ENCODE measurements at places on chromosomes 6 and 20. TPM values are rescaled to one million over a fixed set of nuclear protein-coding genes. Genes with fewer than 3 reads are reported as not detected.

GRCh38 chr6:56684342-56685101 lies 41.8 kb upstream of the DST start:
- H3K4me3 ChIP-seq = no peak overlapping the region
- peaks cover 8% of the 10 kb centered on the region for H3K27me3 ChIP-seq
- no peaks in the 10 kb centered on the region for H3K4me1 ChIP-seq
- no peaks in the 10 kb centered on the region for H3K36me3 ChIP-seq
- no peak for DNase-seq
- H3K27ac ChIP-seq = no peak overlapping the region

DNA sequence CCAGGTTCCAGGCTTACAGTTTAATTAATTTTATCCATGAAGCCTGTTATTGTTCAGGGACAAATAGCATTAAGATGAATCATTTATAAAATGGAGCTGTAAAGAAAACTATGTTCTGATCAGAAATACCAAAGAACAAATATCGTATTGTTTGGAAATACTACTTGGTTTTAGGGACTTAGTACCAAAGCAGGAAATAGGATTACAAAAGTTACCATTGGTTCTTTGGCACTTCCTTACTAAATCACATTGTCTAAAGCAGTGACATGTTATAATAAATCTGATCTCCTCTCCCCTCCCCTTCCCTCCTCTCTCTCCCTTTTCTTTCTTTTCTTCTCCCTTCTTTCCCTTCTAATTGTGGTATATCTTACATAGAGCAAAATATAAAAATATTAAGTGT lies 29.6 kb downstream of the CRYBG1 start:
- H3K4me3 ChIP-seq = no peak overlapping the region
- no peak for DNase-seq
- H3K4me1 ChIP-seq = no peaks in the 10 kb centered on the region
- no peak overlapping the region for H3K27ac ChIP-seq

DNA sequence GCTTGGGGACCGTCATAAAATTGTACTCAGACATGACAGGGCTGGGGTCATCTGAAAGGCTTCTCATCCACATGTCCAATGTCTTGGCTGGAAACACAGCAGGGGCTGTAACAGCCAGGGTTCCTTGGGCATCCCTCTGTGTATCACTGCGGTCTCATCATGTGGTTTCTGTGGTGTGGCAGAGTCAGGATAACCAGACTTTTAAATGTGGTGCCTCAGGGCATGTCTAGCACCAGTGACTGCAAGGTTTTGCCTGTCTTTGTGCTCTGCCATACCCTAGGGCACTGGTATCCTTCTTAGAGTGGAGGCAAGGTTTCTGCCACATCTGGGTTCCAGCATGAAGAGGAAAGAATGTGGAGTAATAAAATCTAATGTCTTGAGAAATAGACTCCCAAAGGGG lies 124.2 kb downstream of the PLEKHG1 start:
- no peak for DNase-seq
- no peak overlapping the region for H3K27ac ChIP-seq
- peaks cover 18% of the 10 kb centered on the region for H3K27me3 ChIP-seq

DNA sequence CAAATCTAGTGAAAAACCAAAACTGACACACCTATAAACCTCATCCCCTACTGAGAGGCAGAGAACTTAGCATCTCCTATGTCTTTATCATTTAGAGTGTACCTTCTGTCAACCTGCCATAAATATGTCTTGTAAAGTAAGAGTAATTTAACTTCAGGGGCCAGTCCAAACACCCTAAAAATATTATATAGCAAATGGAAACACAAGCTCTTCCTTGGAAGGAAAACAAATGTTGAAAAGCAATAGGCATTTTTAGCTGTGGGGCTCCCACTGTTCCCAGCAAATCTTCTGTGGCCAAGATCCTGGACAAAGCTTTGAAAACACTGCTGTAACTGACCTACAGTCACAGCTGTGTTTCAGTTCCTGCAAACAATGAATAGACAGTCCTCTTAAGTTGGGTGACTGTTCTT lies 140.0 kb upstream of the RNF217 start:
- no peaks in the 10 kb centered on the region for H3K4me1 ChIP-seq
- DNase-seq = no peak
- no peak overlapping the region for H3K4me3 ChIP-seq
- H3K27me3 ChIP-seq = no peaks in the 10 kb centered on the region
- H3K27ac ChIP-seq = no peak overlapping the region
- no peaks in the 10 kb centered on the region for H3K36me3 ChIP-seq

DNA sequence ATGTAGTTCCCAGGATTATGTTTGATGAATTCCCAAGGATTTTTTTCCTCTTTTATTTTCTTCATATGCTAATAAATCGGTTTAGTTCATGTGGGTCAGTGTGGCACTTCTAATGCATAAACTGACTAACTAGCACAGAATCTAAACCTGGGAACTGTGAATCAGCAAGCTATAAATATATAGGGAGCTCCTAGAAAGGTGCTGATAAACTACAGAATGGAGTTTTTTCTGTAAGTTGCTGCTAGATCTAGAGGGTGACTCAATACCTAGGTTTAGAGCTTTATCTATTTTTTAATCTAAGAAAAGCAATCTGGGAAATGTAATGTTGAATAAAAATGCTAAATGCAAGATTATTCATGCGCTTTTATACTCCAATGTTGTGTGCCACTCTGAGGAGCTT lies 118.8 kb upstream of the PTCHD4 start:
- no peak overlapping the region for H3K4me3 ChIP-seq
- DNase-seq = no peak
- no peaks in the 10 kb centered on the region for H3K36me3 ChIP-seq
- H3K27ac ChIP-seq = no peak overlapping the region
- no peaks in the 10 kb centered on the region for H3K27me3 ChIP-seq
- H3K4me1 ChIP-seq = no peaks in the 10 kb centered on the region

- no peaks in the 10 kb centered on the region for H3K36me3 ChIP-seq
- H3K27ac ChIP-seq = no peak overlapping the region
- H3K4me3 ChIP-seq = no peak overlapping the region
- no peak for DNase-seq
- H3K4me1 ChIP-seq = no peaks in the 10 kb centered on the region
These were observed 1.1 kb upstream of the BMP2 start for GRCh38 chr20:6766433-6766832.

DNA sequence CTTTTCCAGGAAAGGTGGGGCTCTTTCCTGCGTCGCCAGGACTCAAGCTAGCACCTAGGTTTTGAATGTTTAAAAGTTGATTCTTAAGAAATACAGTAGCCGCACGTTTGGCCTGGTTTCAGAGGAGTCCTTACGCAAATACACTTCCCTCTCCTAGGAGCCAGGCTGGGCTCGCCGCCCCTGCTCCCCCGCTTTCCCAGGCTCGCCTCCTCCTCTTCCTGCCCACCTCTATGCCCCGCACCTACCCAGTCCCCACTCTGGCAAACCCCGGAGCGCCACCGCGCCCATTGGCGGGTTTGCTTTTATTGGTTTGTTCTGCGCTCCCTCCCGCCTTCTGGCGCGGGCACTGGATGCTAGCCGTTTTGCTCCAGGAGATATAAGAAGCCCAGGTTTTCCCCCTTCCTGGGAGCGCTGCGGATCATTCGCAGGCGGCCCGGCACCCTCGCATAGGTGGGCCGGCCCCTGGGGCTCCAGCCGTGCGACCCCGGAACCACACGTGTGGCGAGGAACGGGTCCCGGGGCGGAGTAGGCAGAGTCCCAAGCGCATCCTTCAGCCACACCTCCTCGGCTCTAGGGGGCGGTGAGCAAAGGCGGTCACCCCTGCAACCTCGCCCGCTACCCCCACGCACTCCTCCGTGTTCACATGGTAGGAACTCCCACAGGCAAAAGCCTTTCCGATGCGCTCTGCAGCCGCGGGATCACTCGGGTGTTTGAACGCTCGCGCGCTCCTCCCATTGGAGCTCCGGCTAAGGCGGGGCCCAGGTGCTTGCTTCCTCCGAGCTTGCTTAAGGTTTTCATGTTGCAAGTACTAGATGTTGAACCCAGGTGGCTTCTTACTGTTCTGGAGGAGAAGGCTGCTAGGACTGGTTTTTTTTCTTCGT lies 119.0 kb downstream of the RTN4IP1 start:
- peak overlapping the region; percentile 48 for H3K27ac ChIP-seq
- H3K27me3 ChIP-seq = peaks cover 26% of the 10 kb centered on the region
- peaks cover 42% of the 10 kb centered on the region for H3K4me1 ChIP-seq
- no peaks in the 10 kb centered on the region for H3K36me3 ChIP-seq
- DNase-seq = peak; percentile 92

DNA sequence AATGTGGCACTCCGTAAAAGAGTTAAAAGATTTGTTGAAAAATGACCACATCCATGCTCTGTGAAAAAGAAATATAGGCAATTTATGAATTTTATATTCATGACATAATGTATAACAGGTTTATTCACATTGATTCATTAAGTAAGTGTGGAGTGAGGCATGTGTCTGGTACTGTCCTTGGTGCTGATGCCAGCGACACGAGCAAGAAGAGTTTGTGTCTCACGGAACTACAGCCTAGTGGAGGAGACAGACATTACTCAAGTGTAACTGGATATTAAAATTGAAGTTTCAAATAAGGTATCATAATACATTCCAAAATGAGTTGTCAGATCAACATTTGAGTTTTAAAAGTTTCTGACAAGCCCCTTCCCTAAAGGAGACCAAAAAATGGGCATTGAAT lies 158.2 kb upstream of the PRND start:
- peak; percentile 69 for DNase-seq
- H3K27ac ChIP-seq = no peak overlapping the region
- H3K4me3 ChIP-seq = no peak overlapping the region
- peaks cover 27% of the 10 kb centered on the region for H3K27me3 ChIP-seq
- H3K36me3 ChIP-seq = no peaks in the 10 kb centered on the region

DNA sequence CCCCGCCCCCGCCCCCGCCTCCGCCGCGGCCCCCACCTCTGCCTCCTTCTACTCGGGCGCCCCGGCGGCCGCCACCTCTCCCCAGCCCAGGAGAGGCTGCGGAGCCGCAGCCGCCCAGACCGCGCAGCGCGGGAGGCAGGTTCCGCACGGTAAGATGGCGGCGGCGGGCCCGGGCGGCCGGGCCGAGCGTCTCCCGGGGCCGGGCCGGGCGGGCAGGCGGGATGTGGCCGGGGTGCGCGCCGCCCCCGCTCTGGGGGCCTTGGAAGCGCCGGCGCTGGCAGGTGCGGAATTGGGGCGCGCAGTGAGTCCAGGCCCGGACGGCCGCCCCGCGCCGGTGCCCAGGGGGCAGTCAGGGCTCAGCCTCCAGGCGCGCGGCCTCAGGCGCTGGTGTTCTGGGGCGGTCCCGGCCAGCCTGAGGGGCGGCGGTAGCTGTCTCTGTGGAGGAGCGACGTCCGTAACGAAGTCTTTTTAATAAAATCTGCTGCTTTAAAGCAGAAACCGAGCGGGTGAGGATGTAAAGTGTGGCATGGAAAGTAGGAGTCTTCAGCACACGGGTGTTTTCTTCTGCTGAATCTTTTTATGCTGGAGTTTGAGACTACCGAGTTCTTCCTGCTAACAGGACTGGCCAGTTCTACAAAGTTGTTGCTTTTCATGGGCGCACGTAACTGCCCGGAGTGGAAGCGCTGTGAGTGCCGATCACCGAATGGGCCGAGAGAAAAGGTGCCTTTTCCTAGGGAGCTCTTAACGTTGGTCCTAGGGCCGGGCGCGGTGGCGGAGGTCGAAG lies at the start of gene GID8:
GID8 (plus strand) TSS at position 43 of the 784 bp plus-strand sequence. CDS start 3,356 bp downstream, outside the sequence.
- no peaks in the 10 kb centered on the region for H3K27me3 ChIP-seq
- DNase-seq = peak; percentile 87
- H3K27ac ChIP-seq = peak within 1 kb of the TSS; percentile 99
- peaks cover 22% of the 10 kb centered on the region for H3K4me1 ChIP-seq
- H3K4me3 ChIP-seq = peak within 1 kb of the TSS; percentile 97
- H3K36me3 ChIP-seq = peaks cover 35% of the 10 kb centered on the region

- no peak overlapping the region for H3K4me3 ChIP-seq
- H3K36me3 ChIP-seq = no peaks in the 10 kb centered on the region
- H3K27me3 ChIP-seq = peaks cover 25% of the 10 kb centered on the region
- H3K4me1 ChIP-seq = no peaks in the 10 kb centered on the region
These were observed 270.5 kb upstream of the PLN start for GRCh38 chr6:118277631-118278030.

DNA sequence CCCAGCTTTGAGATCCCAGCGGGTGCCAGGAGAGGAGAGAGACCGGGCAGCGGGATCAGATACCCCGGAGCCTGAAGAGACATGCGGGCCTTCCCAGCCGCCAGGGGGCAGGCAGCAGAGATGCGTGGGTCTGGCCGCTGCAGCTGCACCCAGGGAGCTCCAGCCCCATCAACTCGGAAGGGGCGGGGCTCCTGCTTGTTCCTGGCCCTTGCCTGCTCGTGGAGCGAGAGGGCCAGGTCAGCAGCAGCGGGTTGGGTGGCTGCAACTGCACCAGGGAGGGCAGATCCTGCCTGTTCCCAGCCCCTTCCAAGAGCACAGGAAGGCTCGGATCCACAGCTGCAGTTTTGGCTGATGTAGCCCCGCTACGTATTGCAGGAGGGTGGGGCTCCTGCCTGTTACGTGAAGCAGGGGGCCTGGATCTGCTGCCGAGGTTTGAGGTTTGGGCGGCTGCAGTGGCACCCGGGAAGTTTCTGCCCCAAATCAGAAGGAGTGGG lies 532.8 kb downstream of the RFPL4B start:
- no peak overlapping the region for H3K27ac ChIP-seq
- no peak overlapping the region for H3K4me3 ChIP-seq
- DNase-seq = peak; percentile 75
- no peaks in the 10 kb centered on the region for H3K4me1 ChIP-seq

GRCh38 chr6:19664878-19665612 lies 172.1 kb upstream of the ID4 start:
- H3K4me3 ChIP-seq = no peak overlapping the region
- DNase-seq = no peak
- no peaks in the 10 kb centered on the region for H3K27me3 ChIP-seq
- no peaks in the 10 kb centered on the region for H3K36me3 ChIP-seq
- H3K4me1 ChIP-seq = no peaks in the 10 kb centered on the region

DNA sequence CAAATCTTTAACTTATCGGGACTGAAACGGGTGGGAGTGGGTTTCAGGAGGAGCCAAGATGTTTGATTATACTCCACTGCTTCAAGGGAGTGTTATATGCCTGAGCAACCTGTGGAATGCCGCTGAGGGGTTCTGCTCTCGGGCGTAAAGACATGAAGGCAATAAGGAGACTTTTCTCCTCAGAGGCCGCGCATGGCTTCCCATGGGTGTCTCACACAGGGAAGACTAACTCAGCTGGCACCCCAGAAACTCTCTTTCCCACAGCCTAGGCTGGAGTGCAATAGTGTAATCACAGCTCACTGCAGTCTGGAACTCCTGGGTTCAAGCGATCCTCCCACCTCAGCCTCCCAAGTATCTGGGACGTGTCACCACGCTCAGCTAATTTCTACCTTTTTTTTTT lies 5.1 kb upstream of the C20orf141 start:
- peaks cover 63% of the 10 kb centered on the region for H3K27me3 ChIP-seq
- peaks cover 2% of the 10 kb centered on the region for H3K36me3 ChIP-seq
- no peaks in the 10 kb centered on the region for H3K4me1 ChIP-seq
- H3K4me3 ChIP-seq = no peak overlapping the region
- DNase-seq = no peak

DNA sequence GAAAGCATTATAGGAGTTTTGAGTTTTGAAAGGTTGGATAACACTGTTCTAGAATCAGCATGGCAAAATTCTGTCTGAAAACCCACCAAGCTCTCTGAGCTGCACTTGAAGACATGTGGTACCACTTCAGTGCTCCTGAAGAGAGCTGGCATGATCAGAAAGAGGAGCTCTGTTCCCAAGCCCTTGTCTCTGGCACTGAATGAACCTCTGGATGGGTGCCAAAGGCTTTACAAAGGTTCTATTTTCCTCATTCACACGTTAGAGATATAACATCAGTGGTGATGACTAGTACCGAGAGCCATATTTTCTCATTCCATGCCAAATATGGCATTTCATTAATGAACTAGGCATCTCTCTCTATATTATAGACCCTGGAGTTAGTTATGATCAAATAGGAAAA lies 301.8 kb upstream of the ID4 start:
- H3K4me3 ChIP-seq = no peak overlapping the region
- no peaks in the 10 kb centered on the region for H3K27me3 ChIP-seq
- DNase-seq = no peak
- no peak overlapping the region for H3K27ac ChIP-seq
- H3K36me3 ChIP-seq = no peaks in the 10 kb centered on the region

Gene EYA4
- total RNA-seq = not detected

All from activated CD4-positive, alpha-beta T cell treated with anti-CD3 and anti-CD28 coated beads, Interleukin-2, amount 10 ng/mL, durations not matched to agents 24 days and 14 days (primary cell).